ENCODE measurements at places on chromosomes 6 and 20. TPM values are rescaled to one million over a fixed set of nuclear protein-coding genes. Genes with fewer than 3 reads are reported as not detected.
A peak's percentile ranks its signal among the peaks of the same experiment; 100 is the strongest.

RNF182 gene
- total RNA-seq = not detected

SPACA1 gene
- total RNA-seq = not detected

DNA sequence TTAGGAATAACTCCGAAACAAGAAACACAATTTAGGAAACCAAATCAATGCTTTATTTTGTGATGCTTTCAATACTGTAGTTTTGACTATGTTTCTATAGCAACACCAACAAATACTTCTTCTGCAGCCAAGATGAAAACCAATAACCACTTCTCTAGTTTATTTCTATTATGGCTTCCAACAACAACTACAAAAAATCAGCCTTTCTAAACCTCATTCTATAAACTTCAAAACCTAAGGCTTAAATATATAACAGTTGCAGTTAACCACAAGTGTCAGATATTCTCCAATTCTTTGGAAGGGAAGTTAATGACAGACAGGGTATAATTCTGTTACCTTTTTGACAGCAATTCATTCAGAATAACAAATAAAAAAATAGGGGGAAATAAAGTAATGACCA is 80.9 kb downstream of the EPB41L2 start:
- DNase-seq = no peak
- no peaks in the 10 kb centered on the region for H3K36me3 ChIP-seq
- H3K27me3 ChIP-seq = no peaks in the 10 kb centered on the region
- peaks cover 4% of the 10 kb centered on the region for H3K4me1 ChIP-seq
- no peak overlapping the region for H3K4me3 ChIP-seq

DNA sequence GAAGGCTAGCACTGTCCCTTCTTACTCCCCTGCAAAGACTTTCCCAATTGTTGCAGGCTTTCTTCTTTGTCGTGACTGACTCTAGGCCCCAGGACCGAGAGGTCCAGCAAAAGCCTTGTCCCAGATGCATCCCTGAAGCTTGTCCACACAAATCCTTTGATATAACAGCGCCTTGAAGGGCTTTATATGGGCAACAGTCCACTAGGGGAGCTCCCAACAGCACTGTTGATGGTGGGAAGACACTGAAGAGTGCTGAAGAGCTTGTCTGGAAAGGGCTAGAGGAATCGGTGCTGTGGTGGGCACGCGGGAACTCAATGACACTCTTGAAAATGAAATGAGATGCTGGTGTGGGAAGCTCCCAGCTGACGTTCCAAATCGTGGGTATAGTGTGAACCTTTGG is 316.1 kb upstream of the CDH4 start:
- no peaks in the 10 kb centered on the region for H3K4me1 ChIP-seq
- H3K27ac ChIP-seq = no peak overlapping the region
- no peaks in the 10 kb centered on the region for H3K27me3 ChIP-seq

DNA sequence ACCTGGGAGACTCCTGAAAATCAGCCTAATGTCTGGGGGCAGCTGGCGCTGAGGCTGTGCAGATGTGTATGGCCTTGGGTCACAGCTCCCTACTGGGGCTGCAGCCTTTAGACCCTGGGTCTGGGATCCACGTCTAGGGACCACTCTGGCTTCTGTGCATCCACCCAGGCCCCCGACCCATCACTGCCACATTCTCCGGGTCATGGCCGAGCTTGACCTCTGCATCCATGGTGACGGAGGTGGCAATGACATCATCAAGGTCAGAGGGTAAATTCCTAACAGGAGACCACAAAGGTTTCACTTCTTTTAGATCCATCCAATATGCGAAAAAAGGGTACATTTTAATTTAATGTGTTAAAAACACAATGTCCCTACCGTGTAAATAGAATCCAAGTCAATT is 14.5 kb upstream of the PCMTD2 start:
- H3K27ac ChIP-seq = no peak overlapping the region
- no peak for DNase-seq
- H3K36me3 ChIP-seq = no peaks in the 10 kb centered on the region
- peaks cover 2% of the 10 kb centered on the region for H3K4me1 ChIP-seq

GRCh38 chr20:45958593-45958992 is 13.4 kb downstream of the ZNF335 start:
- peaks cover 4% of the 10 kb centered on the region for H3K4me1 ChIP-seq
- H3K27ac ChIP-seq = no peak overlapping the region
- H3K4me3 ChIP-seq = no peak overlapping the region

DNA sequence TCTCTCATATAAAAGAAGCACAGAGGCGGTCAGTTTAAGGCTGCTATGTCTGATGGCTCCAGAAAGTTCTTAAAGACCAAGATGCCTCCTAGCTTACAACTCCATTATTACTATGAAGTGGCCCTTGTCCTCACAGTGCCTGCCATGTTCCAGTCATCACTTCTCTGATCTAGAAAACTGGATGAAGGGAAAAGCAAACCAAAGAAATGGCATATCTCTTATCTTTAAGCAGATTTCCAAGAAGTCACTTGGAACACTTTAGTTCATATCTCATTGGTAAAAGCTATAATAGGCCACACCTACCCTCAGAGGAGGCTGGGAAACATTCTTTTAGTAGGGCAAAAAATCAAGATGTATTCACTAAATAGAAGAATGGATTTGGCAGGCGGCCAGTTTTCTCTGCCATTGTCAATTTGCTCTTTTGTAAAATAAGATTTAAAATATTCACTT is 289.6 kb downstream of the TBC1D7 start:
- no peak overlapping the region for H3K27ac ChIP-seq
- no peaks in the 10 kb centered on the region for H3K4me1 ChIP-seq
- peaks cover 9% of the 10 kb centered on the region for H3K27me3 ChIP-seq

GRCh38 chr6:46293641-46294316 is 123.0 kb upstream of the ENPP5 start:
- H3K27ac ChIP-seq = no peak overlapping the region
- no peaks in the 10 kb centered on the region for H3K36me3 ChIP-seq
- no peak overlapping the region for H3K4me3 ChIP-seq
- H3K4me1 ChIP-seq = no peaks in the 10 kb centered on the region
- H3K27me3 ChIP-seq = peaks cover 27% of the 10 kb centered on the region
- DNase-seq = no peak

- H3K36me3 ChIP-seq = peaks cover 2% of the 10 kb centered on the region
- no peaks in the 10 kb centered on the region for H3K27me3 ChIP-seq
- H3K4me3 ChIP-seq = no peak overlapping the region
- DNase-seq = no peak
- H3K27ac ChIP-seq = no peak overlapping the region
Measured at GRCh38 chr6:142726616-142727015, 218.4 kb downstream of the HIVEP2 start.

DNA sequence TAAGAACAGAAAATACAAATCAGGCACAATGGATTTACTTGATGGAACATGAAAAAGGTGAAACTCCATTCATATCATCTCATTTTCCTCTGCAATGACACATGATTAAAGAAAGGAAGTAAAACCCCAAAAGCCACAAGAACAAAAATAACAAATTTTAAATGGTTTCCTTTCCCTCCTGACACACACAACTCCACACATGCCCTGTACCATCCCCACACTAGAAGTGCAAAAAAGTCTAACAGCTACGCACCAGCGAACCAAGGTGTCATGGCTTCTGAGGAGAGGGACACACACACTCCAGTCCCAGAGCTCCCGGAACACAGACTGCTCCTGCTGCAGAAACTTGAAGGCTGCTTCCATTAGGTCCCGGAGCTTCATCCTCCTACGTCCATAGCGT is 25.3 kb downstream of the MDN1 start:
- peak overlapping the region; percentile 51 for H3K4me3 ChIP-seq
- peaks cover 42% of the 10 kb centered on the region for H3K4me1 ChIP-seq
- DNase-seq = peak; percentile 43
- H3K27me3 ChIP-seq = no peaks in the 10 kb centered on the region

GRCh38 chr6:105485456-105485855 is 82.6 kb upstream of the PREP start:
- peaks cover 2% of the 10 kb centered on the region for H3K27me3 ChIP-seq
- peaks cover 49% of the 10 kb centered on the region for H3K4me1 ChIP-seq
- no peak overlapping the region for H3K4me3 ChIP-seq
- no peak for DNase-seq
- peak overlapping the region; percentile 27 for H3K27ac ChIP-seq
- peaks cover 2% of the 10 kb centered on the region for H3K36me3 ChIP-seq

DNA sequence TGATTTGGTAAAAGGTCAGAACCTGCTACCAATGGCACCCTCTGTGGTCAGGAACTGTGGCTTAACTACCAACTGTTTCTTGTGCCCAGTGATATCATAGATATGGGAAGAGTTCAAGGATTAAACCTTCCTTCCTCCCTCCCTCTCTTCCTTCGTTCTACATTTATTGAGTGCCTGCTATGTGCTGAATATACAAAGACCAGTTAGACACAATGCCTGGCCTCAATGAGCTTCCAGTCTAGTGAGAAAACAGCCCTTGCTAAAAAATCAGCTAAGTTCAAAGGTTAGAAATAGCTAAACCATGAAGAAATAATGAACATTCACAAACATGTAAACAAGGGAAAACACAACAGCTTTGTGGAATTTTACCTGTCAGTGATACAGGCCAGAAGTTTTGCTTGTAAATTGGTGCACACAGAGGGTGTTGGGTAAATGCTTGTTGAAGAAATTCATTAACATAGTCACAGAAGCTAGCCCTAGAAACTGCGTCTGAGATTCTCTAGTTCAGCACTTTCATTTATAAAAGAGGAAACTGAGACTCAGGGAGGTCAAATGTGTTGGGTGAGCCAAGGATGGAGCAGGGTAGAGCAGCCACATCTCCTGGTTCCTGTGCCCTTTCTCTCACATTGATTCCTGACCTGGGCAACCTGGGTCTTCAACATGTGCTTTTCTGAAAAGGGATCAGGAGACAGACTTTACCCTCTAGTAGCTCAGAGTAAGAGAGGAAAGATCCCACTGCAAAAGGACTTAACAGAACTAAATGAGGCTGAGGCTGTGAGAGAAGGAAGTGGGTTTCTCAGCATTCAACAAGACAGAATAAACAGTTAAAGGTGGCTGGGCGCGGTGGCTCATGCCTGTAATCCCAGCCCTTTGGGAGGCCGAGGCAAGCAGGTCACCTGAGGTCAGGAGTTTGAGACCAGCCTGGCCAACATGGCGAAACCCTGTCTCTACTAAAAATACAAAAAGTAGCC is 14.4 kb upstream of the FOXO3 start:
- peak overlapping the region; percentile 65 for H3K27ac ChIP-seq
- peaks cover 24% of the 10 kb centered on the region for H3K4me1 ChIP-seq
- H3K27me3 ChIP-seq = no peaks in the 10 kb centered on the region
- no peak overlapping the region for H3K4me3 ChIP-seq

DNA sequence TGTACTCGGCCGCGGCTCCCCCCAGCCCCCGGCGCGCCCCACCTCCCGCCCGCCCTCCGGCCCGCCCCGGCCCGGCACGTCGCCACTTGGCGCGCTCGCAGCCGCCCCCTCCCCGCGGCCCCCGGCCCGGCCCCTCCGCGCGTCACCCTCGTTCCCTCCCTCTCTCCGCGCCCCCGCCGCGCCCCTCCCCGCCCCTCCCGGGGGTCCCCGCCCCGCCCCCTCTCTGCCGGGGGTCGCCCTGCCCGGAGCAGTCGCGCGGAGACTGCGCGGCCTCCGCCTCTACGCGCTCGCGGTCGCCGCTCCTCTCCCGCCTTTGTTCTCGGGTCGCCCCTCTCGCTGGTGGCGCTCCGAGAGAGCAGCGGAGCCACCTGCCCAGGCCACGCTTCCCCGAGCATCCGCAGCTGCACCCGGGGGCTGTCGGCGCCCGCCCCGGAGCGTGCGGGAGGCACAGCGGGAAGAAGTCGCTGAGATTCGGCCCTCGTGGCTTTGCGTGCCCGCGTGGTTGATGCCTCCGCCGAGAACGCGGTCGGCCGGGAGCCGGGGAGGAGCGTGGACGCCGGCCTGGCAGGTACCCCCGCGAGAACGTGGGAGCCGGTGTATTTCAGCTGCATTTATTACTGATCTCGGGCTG is at the start of gene PHF10:
Gene PHF10 (minus strand): TSS at position 7 of the 631 bp plus-strand sequence. CDS start 569 bp downstream, outside the sequence.
- H3K4me1 ChIP-seq = peaks cover 35% of the 10 kb centered on the region
- H3K27ac ChIP-seq = peak within 1 kb of the TSS; percentile 93
- peaks cover 15% of the 10 kb centered on the region for H3K36me3 ChIP-seq
- H3K27me3 ChIP-seq = peaks cover 6% of the 10 kb centered on the region
- DNase-seq = peak; percentile 57
- peak within 1 kb of the TSS; percentile 86 for H3K4me3 ChIP-seq

GRCh38 chr6:102670735-102671134 is 1277.2 kb downstream of the GRIK2 start:
- H3K36me3 ChIP-seq = no peaks in the 10 kb centered on the region
- H3K4me1 ChIP-seq = no peaks in the 10 kb centered on the region
- no peak for DNase-seq
- H3K27ac ChIP-seq = no peak overlapping the region

DNA sequence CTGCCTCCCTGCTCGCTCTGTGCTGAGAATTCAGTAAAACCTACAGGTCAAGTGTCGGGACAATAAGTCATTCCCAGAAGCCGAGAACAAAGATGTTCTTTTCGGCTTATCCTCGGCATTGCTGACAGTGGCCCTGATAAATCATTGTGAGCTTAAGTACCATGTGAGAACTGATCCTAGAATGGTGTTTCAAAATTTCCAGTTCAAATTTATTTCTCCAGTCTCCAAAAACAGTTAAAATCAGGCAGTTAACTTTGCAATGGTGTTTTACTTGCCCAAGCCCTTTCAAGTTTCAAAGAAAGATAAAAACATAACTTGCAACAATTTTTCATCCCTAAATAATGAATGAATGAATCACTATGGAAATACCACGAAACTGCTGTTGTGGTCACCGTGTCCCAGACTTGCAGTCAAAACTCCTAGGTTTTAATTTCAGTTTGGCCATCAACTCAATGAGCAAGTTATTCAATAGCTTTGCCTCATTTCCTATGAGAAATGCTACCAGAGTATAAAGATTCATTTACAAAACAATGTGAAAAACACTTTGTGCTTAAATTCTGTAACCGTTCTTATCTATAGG is 4.3 kb downstream of the ATP5F1E start:
- DNase-seq = no peak
- no peak overlapping the region for H3K4me3 ChIP-seq
- H3K27ac ChIP-seq = peak overlapping the region; percentile 3
- H3K36me3 ChIP-seq = peaks cover 78% of the 10 kb centered on the region

DNA sequence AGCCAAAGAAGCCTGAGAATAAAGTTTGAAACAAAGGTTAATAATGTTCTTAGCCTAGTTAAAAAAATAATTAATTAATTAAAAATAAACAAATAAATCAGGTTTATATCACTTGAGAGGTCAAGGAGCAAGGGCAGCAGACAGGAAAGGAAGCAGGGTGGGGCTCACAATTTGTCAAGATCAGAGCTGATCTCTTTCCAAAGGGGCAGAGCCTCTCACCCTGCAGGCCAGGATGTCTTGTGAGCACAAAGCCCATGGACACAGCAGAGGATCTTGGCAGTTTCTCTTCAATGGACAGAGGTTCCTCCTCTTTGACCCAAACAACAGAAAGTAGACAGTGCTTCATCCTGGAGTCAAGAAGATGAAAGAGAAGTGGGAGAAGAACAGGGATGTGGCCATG is 14.9 kb downstream of the ULBP1 start:
- no peak overlapping the region for H3K27ac ChIP-seq
- H3K4me3 ChIP-seq = no peak overlapping the region
- no peak for DNase-seq
- H3K4me1 ChIP-seq = peaks cover 10% of the 10 kb centered on the region

DNA sequence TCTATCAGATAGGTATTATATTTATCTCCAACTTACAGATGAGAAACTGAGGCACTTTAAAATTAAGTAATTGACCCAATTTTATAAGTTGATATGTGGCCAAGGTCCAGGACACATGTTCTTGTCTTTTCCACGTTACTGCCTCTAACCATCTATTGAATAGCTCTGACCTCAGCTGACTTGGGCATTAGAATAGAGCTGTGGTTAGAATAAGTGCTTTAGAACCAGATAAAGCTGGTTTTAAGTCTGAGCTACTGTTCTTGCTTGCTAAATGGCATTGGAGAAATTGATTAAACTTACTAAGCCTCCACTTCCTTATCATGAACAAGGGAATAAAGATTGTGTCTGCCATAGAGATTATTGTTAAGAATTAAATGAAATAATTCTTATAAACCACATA is 147.8 kb upstream of the DTNBP1 start:
- H3K27me3 ChIP-seq = no peaks in the 10 kb centered on the region
- no peaks in the 10 kb centered on the region for H3K36me3 ChIP-seq
- no peaks in the 10 kb centered on the region for H3K4me1 ChIP-seq
- H3K27ac ChIP-seq = no peak overlapping the region

Measured in activated CD8-positive, alpha-beta T cell treated with anti-CD3 and anti-CD28 coated beads, Interleukin-2, amount 10 ng/mL, durations not matched to agents 7 days and 5 days (primary cell).